ENCODE measurements at places on chromosomes 4 and X.
A peak's percentile ranks its signal among the peaks of the same experiment; 100 is the strongest.

- DNase-seq: no peak
Measured at GRCh38 chr4:40704073-40704472, 45.7 kb upstream of the NSUN7 start.

DNA sequence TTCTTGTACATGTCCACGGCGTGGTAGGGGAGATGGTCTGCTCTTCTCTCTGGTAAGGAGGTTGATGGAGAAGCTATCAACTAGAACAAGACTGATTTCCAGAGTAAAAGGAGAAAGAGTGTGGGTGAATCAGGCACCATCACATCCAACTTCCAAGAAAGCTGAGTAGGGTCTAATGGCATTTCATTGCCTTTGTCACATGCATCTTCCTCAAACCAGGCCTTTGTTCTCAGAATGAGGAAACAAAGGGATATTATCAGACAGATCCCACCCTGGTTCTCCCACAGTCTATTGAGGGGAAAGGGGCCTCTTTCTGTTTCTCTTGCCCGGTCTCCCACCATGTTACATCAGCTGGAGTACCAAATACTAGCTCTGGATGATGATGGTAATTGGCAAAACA is 160.2 kb upstream of the RBPJ start:
- DNase-seq: no peak

DNA sequence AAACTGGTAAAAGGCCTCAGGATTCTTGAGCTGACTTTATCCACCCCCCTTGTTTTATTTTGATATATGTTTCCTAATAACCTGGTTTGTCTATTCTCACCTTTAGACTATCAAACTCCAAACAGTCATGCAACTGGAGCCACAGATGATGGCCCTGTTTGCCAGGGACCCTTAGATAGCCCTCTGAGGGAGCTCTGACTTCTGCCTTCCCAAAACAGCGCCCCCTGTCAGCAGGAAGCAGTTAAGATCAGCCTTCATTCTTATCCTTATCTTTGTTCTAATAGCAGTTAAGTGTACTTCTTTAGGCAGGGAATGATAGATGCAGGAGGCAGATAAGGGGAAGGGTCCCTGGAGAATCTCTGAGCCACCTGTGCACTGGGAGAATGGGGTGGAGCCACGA is 27.5 kb upstream of the CXCL13 start:
- DNase-seq: no peak

DNA sequence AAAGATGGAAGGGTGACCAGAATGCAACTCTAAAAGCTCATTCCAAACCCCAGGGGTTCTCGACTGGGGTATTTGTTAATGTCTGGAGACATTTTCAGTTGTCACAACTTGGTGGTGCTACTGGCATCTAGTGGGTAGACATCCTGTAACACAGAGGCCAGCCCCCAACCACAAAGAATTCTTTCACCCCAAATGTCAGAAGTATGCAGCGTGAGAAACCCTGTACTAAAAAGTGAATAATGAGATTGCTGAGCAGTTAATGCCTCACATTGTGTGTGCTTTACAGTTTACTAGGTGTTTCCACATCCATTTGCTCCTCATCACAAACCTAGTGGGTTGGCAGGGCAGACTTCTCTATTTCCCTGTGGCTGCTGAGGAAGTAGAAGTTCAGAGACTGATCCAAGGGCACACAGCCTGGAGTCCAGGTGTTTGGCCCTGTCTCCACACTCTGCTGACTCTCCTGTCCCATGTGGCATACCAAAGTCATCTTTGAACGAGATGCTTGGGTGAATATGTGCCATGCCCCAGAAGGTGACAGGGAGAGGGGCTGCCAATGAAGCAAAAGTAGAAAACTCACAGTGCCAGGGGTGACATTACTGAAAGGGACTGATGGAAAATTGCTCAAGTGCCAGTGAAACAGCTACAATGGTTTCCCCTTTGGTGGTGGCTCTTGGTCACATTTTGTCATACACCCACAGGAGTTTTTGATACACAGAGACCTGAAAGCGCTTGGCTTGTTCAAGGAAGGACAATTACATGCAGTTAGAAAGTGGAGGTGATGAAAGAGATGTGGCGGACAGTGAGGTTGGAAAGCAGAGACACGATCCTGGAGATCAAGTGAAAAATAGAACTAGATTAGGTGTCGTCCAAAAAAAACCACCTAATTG is 10.1 kb upstream of the TMEM154 start:
- DNase-seq: no peak

DNA sequence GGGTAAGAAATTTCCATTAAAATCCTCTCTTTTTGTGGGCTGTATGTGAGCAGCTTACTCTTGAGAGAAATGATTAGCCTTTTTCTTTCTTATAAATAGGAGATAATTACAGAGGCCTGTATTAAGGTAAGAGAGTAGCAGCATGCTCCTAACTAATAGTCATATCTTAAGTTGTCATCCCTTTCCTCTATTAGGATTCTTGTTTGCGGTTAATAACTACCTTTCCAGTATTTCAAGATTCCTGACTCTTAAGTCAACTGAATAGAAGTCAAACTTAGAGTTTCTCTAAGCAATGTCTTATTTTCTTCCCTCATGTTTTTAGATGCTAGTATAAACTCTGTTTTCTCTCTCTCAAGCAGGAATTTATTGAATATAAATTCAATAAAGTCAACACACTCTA is 139.9 kb upstream of the GPRIN3 start:
- no peak for DNase-seq

DNA sequence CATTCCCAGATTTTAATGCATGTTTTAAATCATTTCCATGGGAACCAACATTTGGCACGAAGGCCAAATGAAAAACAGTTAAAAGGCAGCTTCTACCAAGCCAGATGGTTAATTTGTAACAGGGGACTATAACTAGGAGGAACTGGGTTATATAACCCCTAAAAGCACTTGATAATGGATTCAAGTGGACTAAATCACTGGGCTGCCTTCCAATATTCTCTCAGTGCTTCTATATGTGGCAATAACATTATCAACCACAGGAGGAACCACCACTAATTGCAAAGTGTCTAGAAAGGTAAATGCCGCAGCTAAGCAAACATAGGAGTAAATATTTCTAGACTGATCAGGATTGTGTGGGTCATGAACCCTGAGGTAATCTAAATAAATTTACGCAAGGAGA is 391.5 kb downstream of the UBE2NL start:
- DNase-seq: peak; percentile 91

DNA sequence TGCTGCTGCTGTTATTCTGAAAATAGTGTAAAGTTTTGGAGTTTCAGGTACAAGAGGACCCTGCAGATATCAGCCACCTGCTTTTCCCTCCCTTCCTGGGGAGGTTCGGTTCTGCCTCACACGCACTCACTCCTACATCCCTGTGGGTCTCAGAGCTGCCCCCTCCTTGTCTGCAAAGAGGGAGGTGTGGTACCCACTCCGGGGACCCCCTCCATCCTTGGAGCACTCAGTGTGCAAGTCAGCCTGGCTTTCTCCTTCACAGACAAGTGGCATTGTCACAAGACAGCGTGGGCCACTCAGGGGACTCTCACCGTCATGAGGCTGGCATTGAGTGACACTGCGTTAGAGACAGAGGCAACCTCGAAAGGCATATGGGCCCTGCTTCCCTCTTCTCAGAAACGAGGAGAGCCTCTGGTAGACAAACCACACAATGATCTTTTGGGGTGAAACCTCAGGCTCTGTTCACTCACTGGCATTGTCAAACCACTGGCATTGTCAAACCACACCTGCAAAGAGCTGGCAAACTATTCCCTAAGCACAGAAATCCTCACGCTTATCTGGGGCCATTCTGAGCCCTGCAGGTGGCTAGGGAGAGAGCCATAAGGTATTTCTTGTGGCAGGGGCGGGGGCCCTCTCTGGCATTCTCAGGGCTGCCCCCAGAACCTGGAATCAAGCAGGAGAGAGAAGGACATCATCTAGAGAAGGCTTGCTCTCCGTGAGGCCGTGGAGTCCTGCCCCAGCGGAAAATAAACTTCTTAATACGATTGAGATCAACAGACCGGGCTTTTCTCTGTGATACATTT is 285.0 kb downstream of the SHOX start:
- no peak for DNase-seq

GRCh38 chr4:124030147-124030546 is 633.6 kb downstream of the SPRY1 start:
- DNase-seq: no peak

DNA sequence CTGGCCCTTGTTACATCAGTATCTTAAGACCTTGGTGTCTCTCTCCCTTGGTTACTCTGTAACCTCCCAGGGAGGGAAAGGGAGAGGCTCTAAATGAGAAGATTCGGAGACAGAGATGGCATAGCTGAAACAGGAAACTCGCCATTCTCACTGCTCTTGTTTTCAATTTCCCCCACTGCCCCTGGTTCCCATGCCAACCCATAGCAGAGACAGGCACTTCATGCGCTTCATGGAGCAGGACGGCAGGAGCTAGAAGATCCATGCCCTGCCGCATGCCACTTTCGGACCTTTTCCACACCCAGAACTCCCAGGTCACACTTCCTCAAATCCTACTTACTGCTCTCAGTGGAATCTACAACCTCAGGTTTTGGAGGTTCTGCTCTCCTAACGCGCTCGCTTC is 3.1 kb downstream of the ZMYM3 start:
- DNase-seq: no peak

- DNase-seq: no peak
Measured at GRCh38 chrX:98299785-98300184, 1416.1 kb downstream of the RPA4 start.

- DNase-seq: peak; percentile 28
Measured at GRCh38 chr4:126405369-126405982, 1090.7 kb downstream of the FAT4 start.

DNA sequence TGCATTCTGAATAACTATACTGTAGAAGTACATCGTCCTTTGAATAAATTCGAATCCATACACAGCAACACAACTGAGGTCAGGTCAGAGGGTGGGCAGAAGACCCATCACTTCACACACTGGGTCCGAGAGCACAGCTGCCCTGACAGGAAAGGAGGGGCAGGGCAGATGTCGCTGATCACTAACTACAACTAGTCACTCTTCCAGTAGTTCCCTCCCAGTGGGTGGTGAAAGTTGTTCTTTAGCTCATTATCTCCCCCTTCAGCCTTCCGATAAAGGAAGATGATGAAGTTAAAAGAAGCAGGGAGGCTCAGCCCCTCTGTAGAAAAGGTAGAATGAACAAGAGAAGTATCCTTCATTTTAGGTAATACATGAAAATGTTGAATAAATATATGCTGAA is 278.9 kb downstream of the INPP4B start:
- no peak for DNase-seq

DNA sequence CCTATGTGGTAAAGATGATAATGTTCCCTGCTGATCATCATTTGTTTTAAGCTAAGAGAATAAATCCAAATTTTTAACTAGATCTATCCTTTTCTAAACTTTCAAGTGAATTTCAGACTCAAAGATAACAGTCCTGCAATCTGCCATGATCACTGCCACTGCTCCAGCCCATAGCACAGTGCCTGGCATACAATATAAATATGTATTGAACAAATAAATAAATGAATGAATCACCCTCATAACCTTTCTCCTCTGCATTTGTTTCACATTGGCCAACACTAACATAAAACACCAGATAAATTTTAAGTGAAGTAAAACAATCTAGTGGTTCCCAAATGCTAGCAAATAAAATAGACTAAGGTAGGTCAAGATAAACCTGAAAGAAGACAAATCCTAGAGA is 439.0 kb downstream of the GPM6A start:
- no peak for DNase-seq

- DNase-seq: no peak
Measured at GRCh38 chr4:75376543-75376942, 137.7 kb downstream of the RCHY1 start.

DNA sequence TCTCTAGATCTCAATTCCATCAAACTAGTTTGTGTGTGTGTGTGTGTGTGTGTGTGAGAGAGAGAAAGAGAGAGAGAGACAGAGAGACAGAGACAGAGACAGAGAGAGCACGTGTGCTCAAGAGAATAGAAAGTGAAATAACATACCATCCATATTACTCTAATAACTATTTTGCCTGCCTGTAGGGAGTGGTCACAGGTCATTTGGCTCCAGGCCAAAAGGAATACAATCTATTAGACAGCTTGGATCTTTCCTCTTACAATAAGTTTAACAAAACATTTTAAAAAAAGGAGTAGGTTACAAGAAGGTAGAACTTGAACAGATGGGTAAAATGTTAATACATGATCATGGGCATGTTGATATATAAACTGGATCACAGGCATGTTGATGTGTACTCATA is 76.2 kb downstream of the COL4A6 start:
- no peak for DNase-seq

DNA sequence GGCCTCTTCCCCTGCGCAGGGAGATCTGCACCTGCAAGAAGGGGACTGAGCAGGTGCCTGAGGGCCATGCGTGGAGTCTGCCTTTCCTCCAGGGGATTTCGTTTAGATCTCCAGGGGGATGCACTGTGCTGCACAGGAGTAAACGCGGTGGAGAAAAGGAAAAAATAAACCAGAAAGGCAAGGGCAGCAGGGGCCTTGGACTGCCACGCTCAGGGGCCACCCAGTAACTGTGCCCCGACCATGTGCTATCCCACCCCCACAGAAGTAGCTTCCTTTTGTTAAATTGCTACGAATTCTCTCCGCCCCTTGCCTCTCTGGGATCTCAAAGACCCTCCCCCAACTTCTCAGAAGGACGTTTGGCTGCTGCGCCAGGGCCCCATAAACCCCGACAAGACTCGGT is 17.2 kb upstream of the HMX1 start:
- DNase-seq: no peak

- DNase-seq: peak; percentile 56
Measured at GRCh38 chr4:48906206-48907173, at the start of gene OCIAD2. OCIAD2 (minus strand) TSS chr4:48906774; CDS start chr4:48904549, 2,225 bp downstream.

DNA sequence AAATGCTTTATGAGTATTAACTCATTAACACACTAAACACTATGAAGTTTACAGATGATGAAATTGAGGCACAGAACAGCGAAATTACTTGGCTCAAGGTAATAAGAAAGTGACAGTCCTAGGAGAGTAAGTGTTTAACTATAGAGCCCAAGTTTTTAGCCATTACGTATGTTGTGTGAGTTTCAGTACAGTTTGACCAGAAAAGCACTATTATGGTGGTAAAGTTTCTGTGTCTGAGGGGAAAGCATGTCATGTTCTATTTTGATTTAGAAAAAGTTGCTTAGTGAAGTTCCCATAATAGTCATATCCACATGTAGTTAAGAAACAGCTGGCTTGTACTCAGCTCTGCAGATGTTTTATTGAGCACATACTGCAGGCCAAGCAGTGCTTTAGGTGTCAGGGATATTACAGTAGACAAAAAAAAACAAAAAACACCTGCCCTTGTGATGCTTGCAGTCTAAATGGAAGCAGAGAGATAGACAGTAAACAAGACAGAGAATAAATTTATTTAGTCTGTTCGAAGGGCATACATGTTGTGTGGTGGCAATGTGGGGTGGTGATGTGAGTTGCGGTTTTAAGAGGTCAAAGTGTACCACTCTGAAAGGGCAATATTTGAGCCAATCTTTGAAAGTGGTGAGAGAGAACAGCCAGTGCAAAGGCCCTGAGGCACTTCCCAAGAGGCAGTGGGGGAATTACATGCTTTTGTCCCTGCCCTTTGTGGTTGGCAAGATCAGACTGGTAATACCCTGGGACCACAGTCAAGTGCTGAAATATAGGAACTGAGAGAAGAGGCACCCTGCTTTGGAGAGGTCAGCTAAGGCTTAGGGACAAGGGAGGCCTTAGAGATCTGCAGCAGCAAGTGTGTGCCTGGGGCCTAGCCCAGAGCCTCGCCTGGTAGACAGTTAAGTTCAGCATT is 6.2 kb downstream of the TMEM131L start:
- DNase-seq: no peak

Measured in renal cortical epithelial cell (primary cell).